ELF-1 (cell line): ENCODE measurements at places on chromosomes 16 and 17.
A peak's percentile ranks its signal among the peaks of the same experiment; 100 is the strongest.

- DNase-seq = no peak
Observed at GRCh38 chr16:26816885-26817571, 249.7 kb upstream of the C16orf82 start.

GRCh38 chr16:12602811-12603698 lies 200.6 kb downstream of the CPPED1 start:
- DNase-seq = no peak

DNA sequence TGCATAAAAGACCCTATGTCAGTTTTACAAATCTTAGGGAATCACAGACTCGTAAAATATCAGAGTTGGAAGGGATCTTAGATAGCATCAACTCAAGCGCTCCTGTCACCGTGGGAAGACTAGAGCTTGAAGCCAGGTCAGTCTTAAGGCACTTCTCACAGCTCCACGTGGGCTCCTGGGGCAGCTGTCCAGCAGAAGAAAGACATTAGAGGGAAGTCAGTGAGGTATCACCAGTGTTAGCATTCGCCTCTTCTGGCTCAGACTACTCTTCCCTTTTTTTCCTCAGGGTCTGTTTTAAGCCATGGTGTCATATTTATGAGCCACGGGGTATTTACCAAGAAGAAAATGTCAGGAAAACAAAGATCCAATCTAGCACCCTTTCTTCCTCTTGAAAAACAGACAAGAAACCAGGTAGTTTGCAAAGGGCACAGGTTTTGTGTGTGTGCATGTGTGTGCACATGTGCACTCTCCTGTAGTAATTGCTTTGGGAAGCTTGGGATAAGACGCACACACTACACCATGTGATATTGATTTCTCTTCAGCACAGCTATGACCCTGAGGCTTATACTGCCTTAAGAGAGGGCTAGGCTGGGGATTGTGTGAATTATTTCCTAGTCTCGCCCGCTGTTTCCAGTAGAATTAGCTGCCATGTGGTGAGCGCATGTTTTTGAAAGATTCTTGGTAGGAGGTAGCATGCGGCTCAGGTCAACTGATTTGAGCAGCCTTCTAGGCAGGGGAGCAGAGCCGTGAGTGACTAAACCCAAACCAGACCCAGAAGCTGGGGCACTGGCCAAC lies 61.0 kb upstream of the ELAC2 start:
- DNase-seq = no peak

- no peak for DNase-seq
Observed at GRCh38 chr17:53483704-53484103, 339.0 kb upstream of the KIF2B start.

GRCh38 chr17:8859804-8860430 lies 7.6 kb downstream of the PIK3R6 start:
- no peak for DNase-seq

DNA sequence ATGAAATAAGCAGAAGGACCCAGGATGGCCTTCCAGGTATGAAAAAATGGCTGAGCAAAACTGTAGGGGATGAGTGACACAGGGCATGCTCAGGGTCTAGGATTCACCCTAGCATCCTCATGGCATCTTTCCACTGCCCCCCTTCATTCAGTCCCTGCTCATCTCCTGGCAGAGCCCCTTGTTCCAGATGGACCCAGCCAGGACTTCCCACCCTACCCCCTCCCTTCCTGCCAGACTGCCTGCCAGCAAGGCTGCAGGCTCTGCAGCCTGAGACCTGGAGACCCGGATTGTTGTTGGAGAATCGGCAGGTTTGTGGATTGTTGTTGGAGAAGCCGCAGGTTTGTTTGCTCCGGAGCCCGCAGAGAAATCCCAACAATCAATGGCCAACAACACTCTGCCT lies 6.6 kb downstream of the SEZ6 start:
- DNase-seq = no peak

DNA sequence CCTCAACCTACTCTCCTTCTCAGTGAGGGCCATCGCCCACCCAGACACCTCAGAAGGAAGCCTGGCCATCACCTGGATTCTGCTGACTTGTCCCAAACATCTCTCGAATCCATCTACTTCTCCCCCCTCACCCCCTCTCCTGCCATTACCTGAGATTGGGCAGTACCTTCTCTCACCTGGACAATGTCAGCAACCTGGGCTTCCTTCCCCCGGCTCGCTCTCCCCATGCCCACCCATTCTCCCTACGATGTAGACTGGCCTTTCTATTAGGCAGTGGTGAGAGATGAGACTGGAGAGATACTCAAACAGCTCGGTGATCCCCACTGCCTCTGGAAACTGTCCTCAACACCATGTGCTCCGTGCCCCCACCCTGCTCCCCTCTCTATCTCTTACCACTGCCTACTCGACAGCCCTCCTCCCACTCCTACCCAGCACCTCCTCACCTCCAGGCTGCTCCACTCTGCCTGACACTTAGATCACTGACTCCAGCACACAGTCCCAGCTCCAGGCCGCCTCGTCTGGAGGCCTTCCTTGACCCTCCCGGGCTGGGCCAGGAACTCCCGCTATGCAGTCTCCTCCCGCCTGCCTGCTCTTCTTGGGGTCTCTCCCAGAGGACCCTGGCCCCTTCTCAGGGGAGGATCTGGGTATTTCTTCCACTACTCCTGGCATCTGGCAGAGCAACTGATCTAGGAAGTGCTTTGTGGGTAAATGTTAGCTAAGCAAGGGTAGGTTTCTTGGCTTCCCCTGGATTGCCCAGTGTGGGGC lies 235.8 kb upstream of the NLRP1 start:
- DNase-seq = no peak

DNA sequence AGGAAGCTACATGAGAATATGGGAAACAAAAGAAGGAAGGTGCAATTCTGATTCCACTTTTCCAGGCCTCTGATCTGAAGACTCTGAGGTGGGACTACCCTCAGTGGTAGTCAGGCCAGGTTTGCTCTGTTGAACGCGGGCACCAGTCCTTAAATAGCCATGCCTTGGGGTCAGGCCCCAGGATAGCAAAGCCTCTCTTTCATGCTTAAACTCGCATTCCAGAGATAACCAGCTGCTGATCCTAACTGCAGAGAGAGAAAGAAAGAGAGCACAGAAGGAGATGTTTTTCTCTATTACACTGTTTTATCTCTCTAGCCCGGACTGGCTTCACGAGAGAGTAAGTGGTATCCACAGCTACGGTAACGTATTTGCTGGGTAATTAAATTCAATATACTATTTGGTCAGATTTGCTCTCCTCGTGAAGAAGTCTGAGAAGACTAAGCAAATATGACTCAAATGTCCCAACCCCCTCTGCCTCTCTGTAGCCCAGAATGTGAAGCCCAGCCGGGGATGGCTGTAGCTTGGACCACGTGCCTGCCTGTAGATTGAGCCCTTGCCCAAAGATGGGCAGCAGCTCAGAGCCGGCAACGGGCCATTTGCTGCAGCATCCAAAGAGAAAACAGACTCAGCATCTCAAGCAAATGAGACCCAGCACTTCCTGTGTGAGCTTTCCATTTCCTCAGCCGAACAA lies 122.2 kb downstream of the SMG6 start:
- peak; percentile 46 for DNase-seq

DNA sequence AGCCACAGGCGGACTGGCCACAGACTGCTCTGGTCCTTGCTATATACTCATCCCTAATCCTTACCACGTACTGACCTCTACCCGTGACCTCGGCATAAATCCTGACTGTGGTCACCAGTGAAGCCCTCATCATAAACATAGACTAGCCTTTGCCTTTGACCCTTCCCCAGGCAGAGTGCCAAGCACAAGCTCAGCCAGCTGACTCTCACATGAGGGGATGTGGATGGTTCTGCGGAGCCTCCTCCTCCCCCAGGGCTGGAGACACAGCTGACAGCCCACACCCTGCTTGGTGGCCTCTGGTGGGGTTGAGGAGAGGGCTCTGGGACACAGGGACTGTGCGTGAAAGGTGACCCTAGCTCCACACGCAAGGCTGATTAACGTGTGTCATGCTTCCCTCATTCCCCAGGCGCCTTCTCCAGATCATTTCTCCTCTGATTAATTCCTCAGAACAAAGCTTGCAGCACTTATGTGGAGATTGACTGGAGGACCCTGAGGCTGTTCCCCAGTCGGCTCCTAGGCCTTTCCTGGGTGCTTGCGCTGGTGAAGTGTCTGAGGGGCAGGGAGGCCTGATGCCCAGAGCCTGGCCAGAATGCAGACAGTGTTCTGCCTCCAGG lies 241.5 kb upstream of the NLRP1 start:
- no peak for DNase-seq

DNA sequence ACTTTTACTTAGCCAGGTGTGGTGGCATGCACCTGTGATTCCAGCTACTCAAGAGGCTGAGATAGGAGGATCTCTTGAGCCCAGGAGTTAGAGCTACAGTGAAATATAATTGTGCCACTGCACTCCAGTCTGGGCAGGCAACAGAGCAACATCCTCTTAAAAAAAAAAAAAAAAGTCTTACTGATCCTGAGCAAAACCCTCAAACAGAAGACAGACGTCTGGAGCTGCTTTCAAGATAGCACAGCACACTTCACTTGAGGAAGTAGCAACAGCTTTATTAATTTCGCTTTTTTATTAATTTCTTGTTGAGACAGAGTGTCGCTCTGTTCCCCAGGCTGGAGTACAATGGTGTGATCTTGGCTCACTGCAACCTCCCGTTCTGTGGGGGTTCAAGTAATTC lies 10.2 kb upstream of the GGA2 start:
- DNase-seq = no peak

DNA sequence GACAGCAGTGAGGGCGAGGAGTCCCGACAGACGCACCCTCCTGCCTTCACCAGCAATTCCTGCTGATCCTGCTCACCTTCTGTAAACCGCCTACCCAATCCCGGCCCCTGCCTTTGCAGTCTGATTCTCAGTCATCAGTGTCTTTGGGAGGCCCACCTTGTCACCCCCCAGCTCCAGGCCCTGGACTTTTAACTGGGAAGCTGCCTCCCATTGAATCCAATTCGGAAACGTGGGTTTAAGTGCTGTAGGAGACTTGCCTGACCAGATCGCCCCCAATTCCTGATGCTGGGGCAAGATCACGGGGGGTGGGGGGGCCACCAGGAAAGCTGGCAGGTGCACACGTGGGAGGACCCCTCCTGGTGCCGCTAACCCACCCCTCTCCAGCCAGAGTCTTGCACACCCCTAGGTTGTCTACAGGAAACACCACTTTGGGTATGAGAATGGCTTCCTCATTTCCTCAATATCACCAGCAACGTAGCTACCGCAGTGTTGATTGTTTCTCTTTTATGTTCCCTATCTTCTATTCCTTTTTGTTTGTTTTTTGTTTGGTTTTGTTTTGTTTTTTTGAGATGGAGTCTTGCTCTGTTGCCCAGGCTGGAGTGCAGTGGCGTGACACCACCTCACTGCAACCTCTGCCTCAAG lies 46.6 kb upstream of the CMIP start:
- DNase-seq = no peak

DNA sequence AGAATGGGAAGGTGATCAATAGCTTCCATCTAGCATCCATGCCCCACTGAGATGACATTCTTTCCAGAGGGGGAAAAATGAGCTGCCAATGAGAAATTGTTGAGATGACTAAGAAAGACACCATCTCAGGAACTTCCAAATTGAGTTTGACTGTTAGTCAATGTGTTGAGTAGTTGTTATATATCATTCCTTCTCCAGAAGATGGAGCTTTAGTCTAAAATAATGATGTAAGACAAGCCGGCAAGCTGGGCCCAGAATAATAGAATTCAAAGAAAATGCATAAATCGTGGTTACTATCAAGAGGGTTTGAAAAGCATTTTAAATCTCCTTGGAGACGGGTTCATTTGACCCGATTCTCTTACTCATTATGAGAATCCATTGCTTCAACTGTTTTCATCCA lies 71.0 kb upstream of the ATF7IP2 start:
- no peak for DNase-seq

DNA sequence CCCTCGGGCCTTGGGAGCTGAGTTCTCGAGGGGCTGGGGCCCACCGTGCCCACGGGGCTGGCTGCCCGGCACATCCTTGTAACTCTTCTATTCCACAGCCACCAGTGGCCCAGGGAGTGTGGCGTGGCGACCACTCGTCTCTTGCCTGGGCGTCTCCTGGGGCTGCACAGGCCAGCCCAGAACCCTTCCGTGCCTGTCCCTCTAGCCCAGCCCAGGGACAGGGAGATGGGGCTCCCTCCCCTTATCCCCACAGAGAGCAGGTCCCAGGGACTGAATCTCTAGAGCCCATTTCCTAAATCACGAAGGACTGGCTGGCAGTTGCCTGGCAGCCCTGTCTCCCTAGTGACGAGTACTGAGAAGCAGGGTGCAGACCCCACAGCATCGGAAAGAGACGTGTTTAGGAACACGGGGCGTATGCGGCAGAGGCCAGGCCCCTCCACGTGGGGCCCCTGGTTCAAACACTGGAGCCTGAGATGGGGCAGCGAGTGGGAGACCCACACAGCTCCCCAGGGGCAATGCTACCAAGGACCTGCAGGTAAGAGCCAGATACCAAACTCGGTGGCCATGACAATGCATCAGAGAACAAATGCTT lies 51.0 kb downstream of the TIMM22 start:
- DNase-seq = no peak

DNA sequence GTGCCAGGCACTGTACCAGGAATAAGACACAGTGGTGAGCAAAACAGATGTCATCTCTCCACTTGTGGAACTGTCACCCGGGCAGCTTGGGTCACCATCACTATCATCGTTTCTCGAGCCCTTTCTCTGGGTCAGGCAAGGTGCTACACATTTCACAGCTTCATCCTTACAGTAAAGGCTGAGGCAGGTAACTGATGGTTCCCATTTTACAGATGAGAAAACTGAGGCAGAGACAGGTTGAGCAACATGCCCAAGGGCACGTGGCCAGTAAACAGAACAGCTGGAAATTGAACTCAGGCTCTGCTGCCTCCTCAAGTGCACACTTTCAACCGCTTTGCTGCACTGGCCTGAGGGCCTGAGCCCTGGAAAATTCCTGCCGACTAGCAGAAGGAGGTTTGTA lies 294.6 kb downstream of the XYLT1 start:
- DNase-seq = no peak

DNA sequence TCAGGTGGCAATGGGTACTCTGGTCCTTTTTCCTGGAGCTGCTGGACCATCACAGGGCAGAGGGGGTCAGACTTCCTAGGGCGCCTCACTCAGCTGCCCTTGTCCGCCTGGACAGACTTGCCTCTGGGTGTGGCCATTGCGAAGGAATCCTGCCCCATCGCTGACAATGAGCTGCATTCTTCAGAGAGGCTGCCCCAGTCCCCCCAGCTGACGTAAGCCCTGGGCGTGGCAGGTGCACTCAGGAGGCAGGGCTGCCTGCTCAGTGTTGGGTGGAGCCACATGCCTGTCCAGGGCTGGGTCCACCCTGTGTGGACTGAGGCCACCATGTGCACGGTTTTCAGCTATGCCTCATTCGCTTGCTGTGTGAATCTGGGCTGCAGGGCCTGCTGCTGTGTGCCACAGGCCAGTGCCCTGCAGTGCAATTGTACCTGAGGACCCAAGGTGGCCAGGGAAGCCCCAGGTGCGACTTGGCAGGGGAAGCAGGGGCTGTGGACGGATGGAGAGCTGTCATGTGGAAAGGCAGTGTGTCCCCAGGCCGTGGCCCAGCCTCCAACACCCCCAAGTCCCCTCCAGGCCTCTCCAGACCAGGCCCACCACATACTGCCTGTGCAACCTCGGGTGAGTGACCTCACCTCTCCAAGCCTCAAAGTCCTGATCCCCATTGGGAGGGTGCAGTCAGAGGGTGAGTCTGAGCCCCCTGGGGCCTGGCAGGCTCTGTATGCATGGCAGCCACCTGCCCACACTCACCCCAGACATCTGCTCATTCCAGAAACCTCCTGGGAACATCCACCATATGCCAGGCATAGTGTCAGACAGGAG lies 14.0 kb upstream of the MPRIP start:
- peak; percentile 97 for DNase-seq
